ENCODE measurements at places on chromosomes 2 and 18. TPM values are rescaled to one million over a fixed set of nuclear protein-coding genes. Genes with fewer than 3 reads are reported as not detected.

- H3K27me3 ChIP-seq, result no peaks in the 10 kb centered on the region
- DNase-seq, result no peak
- no peak overlapping the region for H3K27ac ChIP-seq
- H3K4me3 ChIP-seq, result no peak overlapping the region
Observed at GRCh38 chr2:172967036-172967982, 108.3 kb upstream of the MAP3K20 start.

- no peaks in the 10 kb centered on the region for H3K36me3 ChIP-seq
- no peak overlapping the region for H3K4me3 ChIP-seq
- H3K27ac ChIP-seq, result no peak overlapping the region
- H3K4me1 ChIP-seq, result peaks cover 7% of the 10 kb centered on the region
- DNase-seq, result no peak
Observed at GRCh38 chr2:6077585-6077984, 385.4 kb downstream of the SOX11 start.

DNA sequence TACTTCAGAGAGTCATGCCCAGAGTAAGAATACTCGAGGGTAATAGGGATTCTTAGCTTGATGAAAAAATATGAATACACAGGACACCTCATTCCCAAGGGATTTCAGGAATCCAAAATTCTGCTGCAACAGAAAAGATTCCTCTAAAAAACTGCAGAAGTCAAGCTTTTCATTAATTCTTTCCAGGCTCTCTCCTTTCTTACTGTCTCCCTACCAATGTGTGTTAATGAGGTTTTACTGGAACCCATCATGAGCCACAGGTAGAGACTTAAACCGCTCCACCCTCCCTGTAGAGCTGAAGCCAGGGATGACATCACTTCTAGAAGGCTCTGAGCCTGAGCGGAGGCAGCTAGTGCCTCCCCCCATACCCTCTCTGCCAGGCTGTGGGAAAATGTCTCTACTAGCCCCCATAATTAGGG lies 3.4 kb downstream of the SDC1 start:
- no peaks in the 10 kb centered on the region for H3K36me3 ChIP-seq
- no peak overlapping the region for H3K4me3 ChIP-seq
- H3K27ac ChIP-seq, result peak overlapping the region; percentile 97
- no peaks in the 10 kb centered on the region for H3K27me3 ChIP-seq
- H3K4me1 ChIP-seq, result peaks cover 30% of the 10 kb centered on the region
- no peak for DNase-seq

GRCh38 chr2:64478502-64479230 lies 24.7 kb downstream of the LGALSL start:
- H3K27ac ChIP-seq, result peak overlapping the region; percentile 73
- H3K36me3 ChIP-seq, result no peaks in the 10 kb centered on the region
- no peak for DNase-seq
- H3K4me3 ChIP-seq, result no peak overlapping the region

DNA sequence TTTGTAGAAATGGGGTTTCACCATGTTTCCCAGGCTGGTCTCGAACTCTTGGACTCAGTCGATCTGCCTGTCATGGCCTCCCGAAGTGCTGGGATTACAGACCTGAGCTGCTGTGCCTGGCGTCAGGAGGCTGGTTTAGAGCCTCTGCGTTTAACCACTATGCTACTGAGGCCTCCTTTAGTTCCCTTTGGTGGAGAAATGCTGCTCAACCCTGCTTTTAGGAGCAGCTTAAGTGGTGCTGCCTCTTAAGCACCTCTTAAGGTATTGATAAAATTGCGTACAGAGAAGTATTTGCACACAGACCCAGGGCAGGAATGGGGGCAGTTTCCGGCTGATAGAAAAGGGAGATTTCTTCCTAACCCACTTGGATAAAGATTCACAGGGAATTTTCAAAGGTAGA lies 8.0 kb downstream of the CD8A start:
- DNase-seq, result no peak
- H3K4me3 ChIP-seq, result no peak overlapping the region
- H3K27ac ChIP-seq, result no peak overlapping the region
- H3K27me3 ChIP-seq, result peaks cover 20% of the 10 kb centered on the region

- H3K4me1 ChIP-seq, result no peaks in the 10 kb centered on the region
- H3K4me3 ChIP-seq, result no peak overlapping the region
- no peaks in the 10 kb centered on the region for H3K27me3 ChIP-seq
- no peak for DNase-seq
Observed at GRCh38 chr2:159811232-159811631, 13.2 kb upstream of the CD302 start.

- no peak overlapping the region for H3K27ac ChIP-seq
- H3K4me1 ChIP-seq, result no peaks in the 10 kb centered on the region
- no peaks in the 10 kb centered on the region for H3K27me3 ChIP-seq
- no peaks in the 10 kb centered on the region for H3K36me3 ChIP-seq
Observed at GRCh38 chr2:21837168-21837960, 713.6 kb downstream of the TDRD15 start.

GRCh38 chr2:241038374-241039180 lies 40.2 kb downstream of the SNED1 start:
- H3K4me1 ChIP-seq, result peaks cover 4% of the 10 kb centered on the region
- no peak overlapping the region for H3K27ac ChIP-seq
- no peak overlapping the region for H3K4me3 ChIP-seq
- no peak for DNase-seq

DNA sequence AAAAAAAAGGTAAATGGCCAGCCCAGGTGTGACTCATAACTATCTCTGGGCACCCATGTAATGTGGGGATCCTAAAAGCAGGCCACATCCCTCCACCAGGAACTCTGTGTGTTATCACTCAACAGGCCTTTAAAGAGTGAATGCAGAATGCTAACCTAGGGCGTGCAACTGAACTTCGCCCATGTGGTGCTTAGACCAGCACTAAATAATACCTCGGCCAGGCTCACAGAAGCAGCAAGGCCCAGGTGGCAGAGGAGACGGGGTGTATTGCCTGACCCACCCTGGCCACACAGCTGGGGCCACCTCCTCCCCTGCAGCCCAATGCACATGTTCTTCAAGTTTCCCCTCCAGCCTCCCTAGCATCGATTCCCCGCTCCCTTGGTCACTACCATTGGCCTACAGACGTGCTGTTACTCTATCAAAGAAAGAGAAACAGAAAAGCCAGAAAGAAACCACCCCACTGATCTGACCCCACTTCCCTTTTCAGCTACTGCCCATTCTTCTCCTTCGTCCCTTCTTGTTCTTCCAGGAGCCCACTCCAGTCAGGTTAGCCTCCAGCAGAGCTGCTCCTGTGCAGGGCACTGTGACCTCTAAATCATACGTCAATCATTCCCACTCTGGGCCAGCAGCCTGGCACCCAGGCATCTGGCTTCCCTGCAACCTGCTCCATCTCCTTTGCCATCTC lies 22.0 kb downstream of the FAM178B start:
- H3K36me3 ChIP-seq, result no peaks in the 10 kb centered on the region
- no peaks in the 10 kb centered on the region for H3K4me1 ChIP-seq
- H3K4me3 ChIP-seq, result no peak overlapping the region

DNA sequence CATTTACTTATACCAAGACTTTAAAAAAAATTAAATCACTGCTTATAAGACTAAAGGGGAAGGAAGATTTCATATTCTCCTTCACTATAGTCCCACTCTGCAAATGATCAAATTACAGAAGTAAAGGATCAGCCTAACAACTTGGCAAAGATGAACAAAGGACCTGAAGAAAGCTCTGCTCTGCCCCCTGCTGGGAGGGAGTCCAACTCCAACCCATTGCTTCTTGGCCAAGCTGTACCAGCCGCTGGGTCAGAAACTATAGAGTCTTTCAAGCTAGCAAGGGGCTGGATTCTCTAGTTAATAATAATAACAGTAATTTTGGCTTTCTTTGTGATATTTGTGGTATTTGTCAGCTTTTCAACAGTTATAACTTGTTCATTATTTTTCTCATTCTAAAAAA lies 927.0 kb upstream of the CRIM1 start:
- DNase-seq, result peak; percentile 53
- H3K27ac ChIP-seq, result no peak overlapping the region
- no peaks in the 10 kb centered on the region for H3K36me3 ChIP-seq
- no peaks in the 10 kb centered on the region for H3K27me3 ChIP-seq

DNA sequence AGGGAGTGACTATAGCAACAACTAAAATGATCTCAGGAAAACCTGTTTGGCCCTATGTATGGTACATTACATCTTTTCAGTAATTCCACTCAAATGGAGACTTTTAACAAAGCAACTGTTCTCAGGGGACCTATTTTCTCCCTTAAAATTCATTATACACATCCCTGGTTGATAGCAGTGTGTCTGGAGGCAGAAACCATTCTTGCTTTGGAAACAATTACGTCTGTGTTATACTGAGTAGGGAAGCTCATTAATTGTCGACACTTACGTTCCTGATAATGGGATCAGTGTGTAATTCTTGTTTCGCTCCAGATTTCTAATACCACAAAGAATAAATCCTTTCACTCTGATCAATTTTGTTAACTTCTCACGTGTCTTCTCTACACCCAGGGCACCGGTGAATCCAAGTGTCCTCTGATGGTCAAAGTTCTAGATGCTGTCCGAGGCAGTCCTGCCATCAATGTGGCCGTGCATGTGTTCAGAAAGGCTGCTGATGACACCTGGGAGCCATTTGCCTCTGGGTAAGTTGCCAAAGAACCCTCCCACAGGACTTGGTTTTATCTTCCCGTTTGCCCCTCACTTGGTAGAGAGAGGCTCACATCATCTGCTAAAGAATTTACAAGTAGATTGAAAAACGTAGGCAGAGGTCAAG lies 955 bp downstream of the TTR start:
- no peak overlapping the region for H3K4me3 ChIP-seq
- H3K27me3 ChIP-seq, result no peaks in the 10 kb centered on the region
- H3K4me1 ChIP-seq, result peaks cover 23% of the 10 kb centered on the region
- DNase-seq, result no peak
- peak overlapping the region; percentile 17 for H3K27ac ChIP-seq

GRCh38 chr2:45869165-45869501 lies 217.7 kb downstream of the PRKCE start:
- H3K27ac ChIP-seq, result no peak overlapping the region
- no peak overlapping the region for H3K4me3 ChIP-seq
- no peaks in the 10 kb centered on the region for H3K27me3 ChIP-seq

- no peaks in the 10 kb centered on the region for H3K36me3 ChIP-seq
- peaks cover 7% of the 10 kb centered on the region for H3K27me3 ChIP-seq
- H3K4me1 ChIP-seq, result peaks cover 12% of the 10 kb centered on the region
- DNase-seq, result peak; percentile 76
- H3K27ac ChIP-seq, result peak overlapping the region; percentile 66
Observed at GRCh38 chr2:7430869-7431641, 513.8 kb downstream of the RNF144A start.

- H3K4me3 ChIP-seq, result no peak overlapping the region
- H3K36me3 ChIP-seq, result no peaks in the 10 kb centered on the region
- no peak overlapping the region for H3K27ac ChIP-seq
- peaks cover 2% of the 10 kb centered on the region for H3K4me1 ChIP-seq
Observed at GRCh38 chr2:235043762-235044500, 92.1 kb downstream of the SH3BP4 start.

DNA sequence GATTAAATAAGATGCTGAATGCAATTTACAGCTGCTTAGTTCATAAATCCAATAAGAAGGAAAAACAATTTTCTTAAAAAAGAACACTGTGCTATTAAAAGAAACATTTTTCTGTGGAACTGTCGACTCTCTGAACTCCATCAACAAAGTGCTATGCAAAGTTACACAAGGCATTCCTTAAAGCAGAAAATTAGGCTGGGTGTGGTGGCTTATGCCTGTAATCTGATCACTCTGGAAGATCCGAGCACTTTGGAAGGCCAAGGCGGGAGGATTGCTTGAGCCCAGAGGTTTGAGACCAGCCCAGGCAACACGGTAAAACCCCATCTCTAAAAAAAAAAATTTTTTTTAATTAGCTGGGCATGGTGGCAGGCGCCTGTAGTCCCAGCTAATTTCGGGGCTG lies 13.0 kb downstream of the MCM6 start:
- H3K36me3 ChIP-seq, result no peaks in the 10 kb centered on the region
- no peak overlapping the region for H3K4me3 ChIP-seq
- no peak for DNase-seq
- no peaks in the 10 kb centered on the region for H3K4me1 ChIP-seq
- no peak overlapping the region for H3K27ac ChIP-seq

DNA sequence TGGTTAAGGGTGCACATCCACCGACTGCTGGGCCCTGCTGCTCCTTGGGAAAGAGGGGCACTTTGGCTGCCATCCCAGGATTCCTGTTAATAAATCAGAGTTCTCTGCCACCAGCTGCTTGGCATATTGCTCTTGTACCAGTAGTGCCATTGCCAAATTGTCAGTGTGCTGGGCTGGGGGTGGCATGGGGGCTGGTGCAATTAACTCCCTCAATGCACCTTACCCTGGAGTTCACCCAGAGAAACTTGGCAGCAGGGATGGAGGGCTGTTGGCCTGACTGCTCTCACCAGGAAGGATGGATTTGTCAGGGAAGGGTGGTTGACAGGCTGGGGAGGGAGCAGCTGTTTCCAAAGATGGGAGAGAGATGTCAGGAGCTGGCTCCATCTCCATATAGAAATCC lies 94.6 kb upstream of the SKOR2 start:
- no peak overlapping the region for H3K27ac ChIP-seq
- no peaks in the 10 kb centered on the region for H3K36me3 ChIP-seq
- DNase-seq, result no peak
- H3K4me3 ChIP-seq, result no peak overlapping the region
- H3K4me1 ChIP-seq, result no peaks in the 10 kb centered on the region

DNA sequence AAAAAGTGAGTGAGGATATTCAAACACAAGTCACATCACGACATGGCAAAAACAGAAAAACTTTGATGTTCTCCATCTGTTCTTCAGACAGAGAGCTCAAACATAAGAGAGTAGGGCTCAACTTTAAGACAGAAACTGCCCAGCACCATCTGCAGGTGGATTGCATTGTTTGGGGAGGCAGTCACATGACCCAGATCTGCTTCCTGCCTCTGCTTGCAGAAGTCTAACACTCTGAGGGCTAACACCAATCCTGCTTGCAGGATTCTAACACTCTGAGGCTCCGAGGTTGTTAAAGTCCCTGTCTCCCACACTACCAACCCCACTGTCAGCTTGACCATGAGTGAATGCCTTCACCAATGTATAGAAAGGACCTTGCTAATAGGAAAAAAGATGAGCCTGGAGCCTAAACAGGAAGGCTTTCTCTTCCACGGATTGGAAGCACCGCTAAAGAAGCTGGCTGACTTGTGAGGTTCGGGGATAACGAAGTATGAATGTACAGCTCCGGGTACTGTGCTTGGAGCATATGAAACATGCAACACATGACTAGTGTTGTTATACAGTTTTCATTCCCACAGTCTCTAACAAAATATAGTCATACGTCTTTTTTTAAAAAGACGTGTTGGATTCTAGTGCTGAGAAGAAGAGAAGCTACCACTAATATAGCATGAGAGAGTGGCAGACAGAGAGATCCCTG lies 176.6 kb upstream of the CREB1 start:
- H3K4me3 ChIP-seq, result no peak overlapping the region
- no peak for DNase-seq
- H3K4me1 ChIP-seq, result no peaks in the 10 kb centered on the region
- H3K27me3 ChIP-seq, result no peaks in the 10 kb centered on the region
- H3K36me3 ChIP-seq, result no peaks in the 10 kb centered on the region

Gene ERFE
- 0.27 TPM for total RNA-seq

Gene RPRM
- total RNA-seq, result 2.1 TPM

Gene STARD6
- not detected for total RNA-seq

Gene TBR1
- total RNA-seq, result not detected

Gene SOX11
- total RNA-seq, result 16.6 TPM

Gene CHRND
- not detected for total RNA-seq

Gene CD207
- not detected for total RNA-seq

Gene B3GNT7
- 6.2 TPM for total RNA-seq

Gene STPG4
- total RNA-seq, result 0.72 TPM

Gene IKZF2
- 13.9 TPM for total RNA-seq

Gene ROCK2
- total RNA-seq, result 59.6 TPM

Gene PLEK
- 0.93 TPM for total RNA-seq

Gene ANO7
- total RNA-seq, result 1.00 TPM

Gene ANTXR1
- 24.5 TPM for total RNA-seq
